ENCODE measurements at places on chromosomes 16 and 17.
A peak's percentile ranks its signal among the peaks of the same experiment; 100 is the strongest.

- DNase-seq, result no peak
These were observed 9.3 kb downstream of the C16orf90 start for GRCh38 chr16:3485821-3486505.

- no peak for DNase-seq
These were observed 6.0 kb downstream of the TMEM170A start for GRCh38 chr16:75458439-75458838.

DNA sequence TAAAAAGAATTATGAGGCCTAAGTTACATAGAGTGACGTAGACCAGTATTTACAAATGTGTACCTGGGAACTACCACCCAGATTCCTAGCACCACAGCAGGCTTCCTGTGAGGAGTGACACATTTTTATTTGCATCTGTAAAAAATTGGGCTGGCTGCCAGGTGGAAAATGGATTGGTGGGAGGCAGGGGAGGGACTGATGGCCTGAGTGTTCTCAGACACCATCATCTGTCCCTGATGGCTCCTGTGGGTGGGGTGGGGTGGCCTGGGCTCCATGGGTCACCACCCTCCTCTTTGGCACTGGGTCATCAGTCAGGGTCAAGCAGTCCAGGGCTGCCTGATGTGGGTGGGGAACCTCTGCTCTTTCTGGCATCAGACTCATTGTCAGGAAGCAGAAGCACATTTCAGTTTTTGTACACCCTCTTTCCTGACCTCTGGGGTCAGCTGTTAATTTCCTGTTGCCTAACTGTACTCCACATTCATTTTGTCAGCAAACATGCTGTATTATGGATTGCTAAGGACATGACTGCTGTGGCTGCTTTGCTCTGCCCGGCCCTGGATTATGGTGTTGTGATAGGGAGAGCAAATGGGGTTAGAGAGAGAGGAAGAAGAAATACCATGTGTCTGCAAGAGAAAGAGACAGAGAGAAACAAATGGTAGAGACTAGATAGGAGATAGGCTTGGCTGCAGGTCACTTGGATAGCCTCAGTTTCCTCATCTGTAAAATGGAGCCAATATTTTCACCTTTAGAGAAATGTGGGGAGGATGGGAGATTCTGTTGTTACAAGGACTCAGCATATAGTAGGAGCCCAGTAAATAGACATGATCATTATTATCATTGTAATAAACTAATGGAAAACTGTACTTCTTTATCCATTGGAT lies 11.6 kb upstream of the MFAP4 start:
- DNase-seq, result peak; percentile 82

DNA sequence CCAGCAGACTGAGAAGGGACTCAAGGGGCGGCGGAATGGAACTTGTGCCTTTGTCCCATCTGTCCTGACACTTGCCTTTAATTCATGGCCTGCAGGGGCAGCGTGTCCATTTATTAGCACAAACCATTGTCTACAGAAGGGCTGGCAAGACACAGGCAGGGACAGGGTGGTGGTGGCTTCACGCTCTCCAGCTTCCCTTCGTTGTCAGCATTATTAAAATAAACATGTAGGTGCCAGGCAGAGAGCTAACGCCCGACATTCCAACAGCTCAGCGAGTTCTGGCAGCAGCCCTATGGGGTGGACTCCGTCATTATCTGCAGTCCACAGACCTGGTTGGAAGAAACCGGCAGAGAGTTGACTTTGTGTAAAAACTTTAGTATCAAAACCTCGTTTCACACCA lies 16.3 kb downstream of the DNAI2 start:
- DNase-seq, result peak; percentile 35
